ENCODE measurements at places on chromosomes 1 and 21. TPM values are rescaled to one million over a fixed set of nuclear protein-coding genes. Genes with fewer than 3 reads are reported as not detected.

- DNase-seq, result peak; percentile 70
Observed at GRCh38 chr1:54887665-54888071, 673 bp upstream of the DHCR24 start.

DNA sequence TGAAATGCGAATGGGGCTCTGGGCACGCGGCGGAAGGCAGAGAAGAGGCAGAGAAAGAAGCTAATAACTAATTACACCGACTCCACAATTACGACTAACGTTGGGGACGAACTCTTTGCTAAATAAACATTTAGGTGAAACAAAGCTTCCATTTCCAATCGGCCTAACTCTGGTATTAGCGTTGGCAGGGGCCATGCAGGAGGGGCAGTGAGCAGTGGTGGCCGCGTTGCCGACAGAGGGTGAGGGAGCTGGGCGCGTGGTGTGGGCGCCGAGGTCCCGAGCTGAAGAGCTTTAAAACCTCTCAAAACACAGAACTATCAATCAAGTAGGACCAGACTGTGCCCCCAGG is 553 bp upstream of the NDUFV3 start:
- DNase-seq, result no peak

- DNase-seq, result no peak
Observed at GRCh38 chr1:54296666-54297065, 96.7 kb downstream of the MRPL37 start.

GRCh38 chr1:217599154-217599553 is 31.7 kb downstream of the GPATCH2 start:
- no peak for DNase-seq

DNA sequence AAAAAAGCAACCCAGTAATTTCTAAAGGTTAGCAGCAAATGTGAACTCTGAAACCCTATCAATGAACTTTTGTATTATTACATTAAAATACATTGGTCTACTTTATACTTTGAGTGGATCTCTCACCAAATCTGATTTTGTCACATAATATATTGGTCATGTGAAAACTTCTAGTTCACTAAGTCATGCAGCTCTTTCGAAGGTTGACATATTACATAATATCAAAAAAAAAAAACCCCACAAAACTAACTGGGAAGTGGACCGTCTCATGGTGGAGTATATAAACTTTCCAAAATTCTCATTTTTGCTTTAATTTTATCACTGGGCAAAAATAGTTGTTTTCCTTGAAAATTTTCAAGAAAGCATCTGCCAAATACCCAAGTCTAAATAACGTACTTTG is 50.4 kb downstream of the GATAD2B start:
- no peak for DNase-seq

The RNU1-4 gene
- total RNA-seq, result 1,539 TPM

DNA sequence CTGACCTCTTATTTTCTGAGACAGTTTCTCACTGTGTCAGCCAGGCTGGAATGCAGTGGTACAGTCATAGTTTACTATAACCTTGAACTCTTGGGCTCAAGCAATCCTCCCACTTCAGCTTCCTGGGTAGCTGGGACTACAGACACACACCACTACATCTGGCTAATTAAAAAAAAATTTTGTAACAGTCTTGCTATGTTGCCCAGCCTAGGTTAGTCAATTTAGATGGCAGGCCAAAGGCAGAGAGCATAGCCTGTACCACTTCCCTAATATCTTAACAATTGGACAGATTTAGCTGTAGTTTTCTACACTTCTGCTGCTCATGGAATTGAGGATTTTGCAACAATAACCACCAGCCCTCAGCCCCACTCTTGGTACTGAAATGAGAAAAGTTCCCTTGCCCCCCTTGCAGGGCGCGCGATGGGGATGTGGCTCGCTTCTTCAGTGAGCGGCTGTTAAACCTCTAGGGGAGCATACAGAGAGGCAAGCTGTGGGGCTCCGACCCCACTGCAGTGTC is 34.9 kb upstream of the PTGFRN start:
- DNase-seq, result no peak

The PDPN gene
- 35.1 TPM for total RNA-seq

- DNase-seq, result peak; percentile 78
Observed at GRCh38 chr21:40923407-40923806, 76.4 kb upstream of the DSCAM start.

DNA sequence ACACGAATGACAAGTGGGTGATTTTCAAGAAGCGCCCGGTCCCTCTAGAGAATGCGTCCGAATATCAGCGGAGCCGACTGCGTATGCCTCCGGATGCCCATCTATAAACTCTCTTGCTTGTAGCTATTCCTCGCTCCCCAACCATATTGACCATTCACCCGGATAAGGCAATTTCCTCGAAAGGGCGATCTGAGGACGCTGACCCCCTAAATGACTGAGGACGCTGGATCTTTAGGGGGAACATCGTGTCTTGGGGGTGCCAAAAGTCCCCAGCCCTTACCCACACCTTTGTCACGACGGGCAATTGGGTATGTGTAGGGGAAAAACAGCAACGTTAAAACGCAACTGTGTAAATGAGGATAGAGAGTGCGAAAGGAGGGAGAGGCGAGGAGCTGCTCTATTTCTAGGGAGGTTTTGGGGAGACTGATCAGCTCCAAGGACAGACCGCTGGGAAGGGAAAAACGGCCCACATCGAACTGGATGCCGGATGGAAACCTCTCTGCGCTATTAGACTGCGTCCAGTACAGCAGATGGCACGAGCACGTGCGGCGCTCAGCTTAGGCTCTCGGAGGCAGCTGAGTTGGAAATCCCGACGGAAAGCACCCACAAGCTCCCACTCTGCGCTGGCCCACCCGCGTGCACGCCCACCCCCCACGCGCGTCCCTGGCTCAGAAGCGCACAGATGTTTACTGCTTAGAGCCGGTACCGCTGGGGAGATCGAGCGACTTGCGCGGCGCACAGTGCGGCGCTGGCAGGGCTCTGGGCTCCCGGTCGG is 2.9 kb upstream of the PRRX1 start:
- no peak for DNase-seq

The FGR gene
- not detected for total RNA-seq

GRCh38 chr1:30451532-30452125 is 271.8 kb downstream of the MATN1 start:
- no peak for DNase-seq

The OVAAL gene
- total RNA-seq, result not detected

DNA sequence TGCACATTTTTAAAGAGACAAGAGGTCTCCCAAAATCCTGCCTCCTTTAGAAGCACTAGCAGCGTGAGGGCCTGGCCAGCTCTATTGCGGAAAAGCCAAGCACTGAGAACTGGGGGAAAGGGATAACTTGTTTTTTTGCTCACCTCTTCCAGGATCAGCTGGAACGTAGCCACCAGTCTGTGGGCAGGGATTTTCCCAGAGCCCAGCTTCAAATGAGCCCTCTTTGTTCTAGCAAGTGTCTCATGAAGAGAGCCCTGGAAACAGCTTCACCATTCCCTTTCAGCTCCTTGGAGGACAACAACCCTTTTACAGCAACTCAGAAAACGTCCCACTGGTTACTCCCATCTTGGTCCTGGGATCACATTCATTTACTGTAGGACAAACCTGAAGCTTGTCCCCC is 195.4 kb downstream of the LMX1A start:
- DNase-seq, result peak; percentile 42

- peak; percentile 18 for DNase-seq
Observed at GRCh38 chr1:175877939-175878737, 134.7 kb upstream of the TNR start.

The SEC16B gene
- total RNA-seq, result not detected

- DNase-seq, result peak; percentile 69
Observed at GRCh38 chr21:41956926-41957729, 3.3 kb upstream of the C2CD2 start.

DNA sequence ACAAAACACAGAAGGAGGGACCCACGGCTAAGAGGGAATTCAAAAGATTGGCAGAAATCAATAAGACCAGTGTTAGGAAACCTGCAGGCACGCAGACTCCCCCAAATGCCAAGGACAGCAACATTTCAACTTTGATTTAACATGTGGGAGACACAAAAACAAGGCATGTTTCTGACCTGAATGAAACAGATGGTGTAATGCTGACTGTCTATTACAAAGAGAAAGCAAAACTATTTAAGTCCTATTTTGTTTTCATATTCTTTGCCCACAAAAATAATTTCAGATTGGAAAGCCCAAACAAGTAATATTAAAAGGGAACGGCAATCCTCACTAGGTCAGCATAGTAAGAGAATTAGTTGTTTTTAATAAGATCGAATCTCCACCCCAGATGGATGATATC is 107.9 kb downstream of the S1PR1 start:
- no peak for DNase-seq

DNA sequence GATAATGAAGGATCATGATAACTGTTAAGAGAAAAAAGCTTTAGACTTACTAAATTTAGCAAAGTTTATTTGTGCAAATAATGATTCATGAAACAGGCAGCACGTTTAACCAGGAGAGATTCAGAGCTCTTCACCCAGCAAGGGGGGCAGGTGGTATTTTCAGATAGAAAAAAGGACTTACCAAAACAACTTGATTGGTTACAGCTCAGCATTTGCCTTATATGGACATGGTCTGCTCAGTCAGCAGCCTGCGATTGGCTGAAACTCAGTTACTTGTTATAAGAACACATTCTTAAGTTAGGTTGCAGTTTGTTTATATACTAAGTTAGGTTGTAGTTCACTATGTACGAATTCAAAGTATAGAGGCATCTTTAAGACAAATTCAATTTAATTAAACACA is 165.6 kb downstream of the DUSP10 start:
- DNase-seq, result no peak

The PHC2 gene
- 117 TPM for total RNA-seq

DNA sequence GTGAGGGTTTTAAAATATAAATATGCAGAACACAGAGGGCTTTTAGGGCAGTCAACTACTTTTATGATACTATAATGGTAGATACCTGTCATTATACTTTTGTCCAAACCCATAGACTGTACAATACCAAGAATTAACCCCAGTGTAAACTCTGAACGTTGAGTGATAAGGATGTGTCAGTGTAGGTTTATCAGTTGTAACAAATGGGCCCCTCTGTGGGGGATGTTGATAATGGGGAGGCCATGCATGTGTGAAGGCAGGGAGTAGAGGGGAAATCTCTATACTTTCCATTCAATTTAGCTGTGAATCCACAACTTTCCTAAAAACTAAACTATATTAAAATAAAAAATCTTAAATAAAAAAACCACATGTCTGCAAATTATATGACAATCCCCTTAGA is 193.5 kb upstream of the CAMK1G start:
- no peak for DNase-seq

The EXTL2 gene
- 10.2 TPM for total RNA-seq

All from MCF 10A (cell line).